Endodermal cell (in vitro differentiated cells): ENCODE measurements at places on chromosomes 3 and 15. TPM values are rescaled to one million over a fixed set of nuclear protein-coding genes. Genes with fewer than 3 reads are reported as not detected.

The ZPLD1 gene
- total RNA-seq: 0.18 TPM in 1 of 2 replicates, not detected in the other

- DNase-seq: no peak
Observed at GRCh38 chr15:34336231-34336990, 1.2 kb downstream of the SLC12A6 start.

The ATP13A5 gene
- total RNA-seq: 0.43 and 0.59 TPM in 2 replicates

GRCh38 chr3:32352563-32352962 is 39.1 kb upstream of the CMTM7 start:
- DNase-seq: no peak

DNA sequence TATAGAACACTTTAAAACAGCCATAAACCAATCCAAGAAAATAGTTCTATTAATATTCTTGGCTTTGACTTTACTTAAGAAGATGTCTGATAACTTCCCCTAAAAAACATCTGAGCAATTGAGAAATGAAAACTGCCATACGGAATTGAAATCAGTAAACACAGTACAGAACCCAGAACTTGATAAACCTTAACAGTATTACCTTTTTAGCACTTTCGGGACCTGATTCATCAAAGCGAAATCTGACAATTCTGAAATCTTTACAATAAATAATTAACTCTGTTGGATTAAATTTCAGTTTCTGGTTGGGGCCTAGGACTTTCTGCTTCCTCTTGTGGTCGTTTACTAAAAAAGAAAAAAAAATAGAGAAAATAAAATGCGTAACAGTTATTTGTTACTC is 17.3 kb downstream of the MTMR10 start:
- no peak for DNase-seq

DNA sequence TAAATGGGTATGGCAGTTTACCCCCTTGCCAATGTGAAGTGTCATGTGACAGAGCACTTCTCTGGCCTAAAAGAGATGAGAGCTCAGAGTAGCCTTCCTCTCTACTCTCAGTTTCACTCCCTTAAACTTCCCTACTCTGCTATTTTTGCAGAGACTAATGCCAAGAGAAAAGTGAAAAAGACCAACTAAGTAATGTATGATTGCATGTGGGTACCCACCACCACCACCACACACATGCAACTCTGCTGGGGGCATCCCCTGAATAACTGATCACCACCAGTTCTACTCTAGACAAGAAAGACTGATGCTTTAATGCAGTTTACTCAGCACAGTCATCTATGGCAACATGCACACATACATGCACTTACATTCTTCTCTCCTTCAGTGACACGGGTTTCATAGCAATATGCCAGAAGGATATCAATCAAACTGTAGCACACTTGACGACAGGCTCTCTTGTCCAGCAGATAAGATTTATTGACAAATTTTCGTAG is 31.3 kb downstream of the SHQ1 start:
- no peak for DNase-seq

The PPP1R14D gene
- total RNA-seq: not detected in 2 replicates

DNA sequence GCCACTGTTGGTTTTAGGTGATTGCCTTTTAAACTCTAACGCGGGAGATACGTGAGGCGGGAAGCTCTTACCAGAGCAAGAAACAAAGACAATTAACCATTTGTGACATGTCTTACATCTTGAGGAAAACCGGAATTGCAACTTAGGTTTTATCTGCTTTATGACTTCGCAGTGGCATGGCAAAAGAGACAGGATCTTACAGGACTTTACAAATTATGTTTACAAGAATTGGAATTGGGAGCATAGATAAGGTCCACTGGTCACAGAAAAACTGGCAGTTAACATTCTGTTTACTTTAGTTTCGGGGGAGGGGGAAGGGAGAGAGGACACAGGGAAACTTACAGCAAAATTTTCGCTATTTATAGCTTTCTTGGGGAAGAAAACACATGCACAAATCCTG is 1119.6 kb downstream of the ZPLD1 start:
- no peak for DNase-seq

GRCh38 chr3:53705024-53705745 is 141.0 kb downstream of the CHDH start:
- peak; percentile 65 for DNase-seq

GRCh38 chr15:66963710-66964109 is 101.7 kb upstream of the SMAD3 start:
- no peak for DNase-seq

DNA sequence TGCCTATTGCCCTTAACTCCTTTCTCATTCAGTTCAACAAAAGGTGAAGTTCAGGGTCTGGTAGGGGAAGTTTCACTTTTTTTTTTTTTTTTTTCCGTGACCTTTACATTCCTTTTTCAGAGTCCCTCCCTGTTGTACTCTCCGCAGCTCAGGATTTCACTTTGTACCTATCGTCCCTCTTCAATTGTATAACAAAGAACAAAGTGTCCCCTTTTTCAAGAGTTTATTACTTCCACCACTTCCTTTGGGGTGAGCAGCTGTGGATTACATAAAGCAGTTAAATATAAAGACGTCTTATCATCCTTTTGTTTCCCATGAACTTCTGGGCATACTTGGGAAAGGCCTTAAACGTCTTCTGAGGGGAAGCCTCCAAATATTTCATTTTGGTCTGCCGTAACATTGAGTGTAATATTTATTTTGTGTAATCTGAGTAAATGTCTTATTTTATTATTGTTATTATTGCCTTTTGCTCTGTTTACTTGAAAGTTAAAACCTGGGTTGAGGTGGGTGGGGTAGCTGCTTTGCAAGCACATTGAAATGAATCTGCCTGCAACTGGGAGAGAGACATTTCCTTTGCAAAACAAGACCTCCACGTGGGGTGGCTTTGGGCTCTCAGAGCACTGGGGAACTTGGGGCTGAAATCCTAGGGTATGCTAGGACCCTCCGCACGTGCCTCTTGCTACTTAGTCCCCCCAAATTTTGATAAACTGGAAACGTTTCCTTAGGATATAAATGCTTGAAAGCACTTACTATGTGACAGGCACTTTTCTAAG is 169.4 kb downstream of the MCTP2 start:
- DNase-seq: no peak

The TRPC1 gene
- 18.9 to 27.1 TPM (median 24.3 TPM) in 3 replicates for total RNA-seq

DNA sequence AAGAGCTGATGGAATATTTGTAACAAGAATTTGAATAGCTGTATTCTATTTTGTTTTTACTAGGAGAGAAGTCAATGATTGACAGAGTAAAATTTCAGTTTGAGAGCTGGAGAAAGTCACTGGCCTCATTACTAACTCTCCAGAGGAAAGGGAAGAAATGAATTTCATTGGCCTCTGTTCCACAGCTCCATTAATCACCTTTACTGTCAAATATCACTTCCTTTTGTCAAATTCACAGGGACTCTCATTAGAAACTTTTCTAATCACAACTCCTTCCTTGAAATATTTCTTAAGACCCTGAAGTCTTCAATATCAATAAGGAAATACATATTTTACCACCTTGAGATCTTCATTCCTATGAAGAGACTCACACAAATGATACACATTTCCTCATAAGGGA is 379.9 kb upstream of the RASGRP1 start:
- DNase-seq: no peak

DNA sequence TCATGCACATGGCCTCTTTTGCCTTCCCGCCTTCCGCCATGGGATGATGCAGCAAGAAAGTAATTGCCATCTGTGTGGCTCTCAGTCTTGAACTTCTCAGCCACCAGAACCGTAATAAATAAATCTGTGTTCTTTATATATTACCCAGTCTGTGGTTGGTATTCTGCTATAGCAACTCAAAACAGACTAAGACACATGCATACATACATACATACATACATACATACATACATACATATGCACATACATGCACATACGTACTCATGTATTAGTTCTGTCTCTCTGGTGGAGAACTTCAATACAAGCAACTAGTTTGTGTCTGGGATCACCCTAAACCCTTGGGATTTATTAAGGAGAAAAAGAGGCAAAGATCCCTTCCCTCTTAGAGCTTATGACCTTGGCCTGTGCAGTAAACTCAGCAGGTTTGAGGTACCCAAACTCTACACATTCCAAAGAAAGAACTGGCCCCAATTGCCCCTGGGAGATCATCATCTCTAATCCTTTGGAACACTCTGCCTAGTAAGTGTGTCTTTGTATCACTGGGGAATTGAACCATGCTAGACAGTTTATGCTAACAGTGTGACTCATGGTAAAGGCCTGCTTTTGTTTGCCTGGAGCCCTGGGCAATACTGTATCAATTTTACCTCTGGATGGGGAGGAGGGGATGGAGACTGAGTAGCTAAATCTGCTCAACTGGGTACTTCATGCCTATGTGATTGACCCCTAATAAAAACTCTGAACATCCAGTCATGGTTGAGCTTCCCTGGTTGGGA is 115.6 kb upstream of the LMCD1 start:
- DNase-seq: no peak

- DNase-seq: no peak
Observed at GRCh38 chr3:71903112-71903495, 118.2 kb upstream of the PROK2 start.

The LSAMP gene
- 4.4 and 6.4 TPM in 2 replicates for total RNA-seq

DNA sequence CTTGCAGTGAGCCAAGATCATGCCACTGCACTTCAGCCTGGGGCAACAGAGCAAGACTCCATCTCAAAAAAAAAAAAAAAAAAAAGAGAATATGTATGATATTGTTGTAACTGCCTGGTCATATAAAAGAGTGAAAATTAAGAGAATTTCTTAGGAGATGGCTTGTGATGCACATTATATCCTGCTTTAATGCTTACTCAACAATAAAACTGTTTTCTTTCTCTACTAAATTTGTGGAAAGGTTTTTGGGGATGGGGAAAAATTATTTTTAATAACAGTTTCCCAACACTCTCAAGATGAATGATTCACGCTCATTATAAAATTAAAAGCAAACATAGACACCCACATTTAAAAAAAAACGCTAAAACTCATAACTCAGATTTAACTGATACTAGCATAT is 1163.0 kb downstream of the SI start:
- no peak for DNase-seq

GRCh38 chr15:60374628-60375081 is 23.1 kb downstream of the ANXA2 start:
- peak; percentile 81 for DNase-seq

The C3orf49 gene
- total RNA-seq: not detected in 3 replicates

The ITIH1 gene
- 0.78 TPM in 1 of 3 replicates, not detected in the others for total RNA-seq

- no peak for DNase-seq
Observed at GRCh38 chr15:73065114-73065513, 12.9 kb downstream of the NEO1 start.

DNA sequence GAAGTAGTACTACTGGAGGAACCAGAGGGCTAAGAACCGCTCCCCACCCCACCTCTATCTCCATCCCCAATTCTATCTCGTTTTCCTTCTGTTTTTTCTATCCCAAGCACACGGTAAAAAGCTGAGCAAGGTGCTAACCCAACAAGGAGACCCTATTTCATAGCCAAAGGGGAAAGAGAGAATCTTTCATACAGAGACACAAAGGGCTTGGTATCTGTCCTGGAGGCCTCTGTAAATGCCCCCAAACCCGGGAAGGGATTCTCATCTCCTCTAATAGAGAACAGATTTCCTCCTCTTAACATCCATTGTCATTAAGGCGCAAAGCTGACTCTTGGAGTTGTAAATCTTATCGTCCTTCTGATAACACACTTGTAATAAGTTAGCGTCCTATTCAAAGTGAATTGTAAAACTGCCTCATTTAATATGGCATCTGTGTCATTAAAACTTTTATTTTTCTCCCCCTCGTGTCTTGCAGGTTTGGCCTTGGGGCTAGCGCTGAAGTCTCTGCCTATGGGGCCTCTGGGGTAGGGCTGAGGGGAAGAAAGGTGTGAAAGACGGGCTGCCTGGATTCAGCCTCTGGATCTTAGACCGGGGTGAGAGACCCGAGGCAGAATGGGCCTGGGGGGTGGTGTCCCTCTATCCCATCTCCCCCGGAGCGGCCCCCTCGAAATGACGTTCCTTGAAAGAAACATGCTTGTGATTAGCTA is 12.1 kb downstream of the NR2F2 start:
- DNase-seq: peak; percentile 72

GRCh38 chr3:169945313-169945712 is 21.3 kb upstream of the SEC62 start:
- no peak for DNase-seq
